ENCODE measurements at places on chromosomes 3 and 15. TPM values are rescaled to one million over a fixed set of nuclear protein-coding genes. Genes with fewer than 3 reads are reported as not detected.

The PPP2R3A gene
- total RNA-seq: 6.1 TPM

The C3orf52 gene
- total RNA-seq: 14.3 TPM

The COL6A5 gene
- not detected for total RNA-seq

The RFX7 gene
- total RNA-seq: 18.1 TPM

The MEX3B gene
- 1.9 TPM for total RNA-seq

The GPR176 gene
- 1.7 TPM for total RNA-seq

The SERINC4 gene
- 0.12 TPM for total RNA-seq

The C2CD4A gene
- total RNA-seq: not detected

The PLSCR2 gene
- total RNA-seq: not detected

The STRC gene
- total RNA-seq: 0.91 TPM

The FETUB gene
- total RNA-seq: not detected

The NEK10 gene
- total RNA-seq: 1.2 TPM

The SOX14 gene
- total RNA-seq: not detected

The BBX gene
- 55.6 TPM for total RNA-seq

The INSYN1 gene
- total RNA-seq: 2.0 TPM

The GPR15 gene
- total RNA-seq: 1.1 TPM

The TNIK gene
- total RNA-seq: 24.1 TPM

The GRAMD1C gene
- total RNA-seq: 7.9 TPM

The GRIP2 gene
- total RNA-seq: 0.34 TPM

The CYP1A2 gene
- not detected for total RNA-seq

The CYP8B1 gene
- total RNA-seq: 0.12 TPM

The SIDT1 gene
- not detected for total RNA-seq

The RBPMS2 gene
- total RNA-seq: 11.6 TPM
